Suppressor macrophage (primary cell): ENCODE measurements at places on chromosomes 4 and X.
A peak's percentile ranks its signal among the peaks of the same experiment; 100 is the strongest.

DNA sequence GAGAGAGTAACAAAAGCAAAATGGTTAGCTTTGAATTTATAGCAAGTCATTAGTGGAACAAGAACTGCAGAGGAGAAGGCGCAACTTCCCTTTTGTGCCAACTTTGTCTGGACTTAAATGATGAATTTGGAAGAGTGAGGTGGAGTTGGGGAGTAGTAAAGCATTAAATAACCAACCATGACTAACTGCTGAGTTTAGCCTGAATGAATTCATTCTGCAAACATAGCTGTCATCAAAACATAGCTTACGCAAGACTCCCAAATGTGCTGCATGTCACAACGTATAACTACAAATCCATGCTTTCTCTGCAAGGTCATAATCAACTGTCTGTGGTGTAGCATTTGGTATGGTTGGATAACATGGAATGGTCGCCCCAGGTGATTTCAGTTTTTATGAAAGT is 75.9 kb upstream of the RPL34 start:
- peak; percentile 40 for DNase-seq

DNA sequence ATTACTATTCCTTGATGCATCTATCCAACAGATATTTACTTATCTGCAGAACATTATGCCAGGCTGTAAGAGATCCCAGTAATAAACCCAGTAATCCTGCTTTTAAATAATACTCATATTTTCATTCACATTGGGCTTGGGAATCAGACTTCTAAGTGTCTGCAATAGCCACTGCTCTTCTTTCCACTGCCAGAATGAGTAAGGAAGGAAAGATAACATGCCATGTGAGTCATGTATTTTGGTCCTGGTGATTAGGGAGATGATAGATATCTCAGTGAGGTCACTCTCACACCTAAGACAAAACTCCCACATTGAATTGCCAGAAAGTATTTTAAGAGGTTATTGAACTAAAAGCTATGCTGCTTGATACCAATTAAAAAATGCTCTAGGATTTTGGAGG is 13.9 kb upstream of the HEPH start:
- DNase-seq: no peak

GRCh38 chrX:49915361-49916222 is 6.8 kb upstream of the CLCN5 start:
- peak; percentile 78 for DNase-seq

GRCh38 chr4:21139327-21139726 is 439.1 kb downstream of the PACRGL start:
- DNase-seq: no peak

DNA sequence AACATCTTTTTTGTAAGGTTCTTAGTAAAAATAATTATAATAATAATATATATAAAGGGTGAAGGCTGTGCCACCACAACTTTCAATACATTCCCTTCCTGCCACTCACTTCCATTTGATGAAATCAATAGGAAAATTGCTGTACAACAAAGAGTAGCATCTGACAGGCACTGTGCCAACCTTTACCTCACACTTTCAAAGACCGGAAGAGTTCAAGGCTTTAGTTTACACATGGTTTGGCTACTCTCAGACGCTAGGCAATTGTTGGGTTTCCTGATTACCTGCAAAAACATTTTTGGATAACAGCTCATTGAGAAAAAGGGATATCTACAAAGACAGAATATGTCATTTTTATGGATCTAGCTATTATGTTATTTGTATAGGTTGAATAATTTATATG is 5.5 kb upstream of the ING2 start:
- no peak for DNase-seq

DNA sequence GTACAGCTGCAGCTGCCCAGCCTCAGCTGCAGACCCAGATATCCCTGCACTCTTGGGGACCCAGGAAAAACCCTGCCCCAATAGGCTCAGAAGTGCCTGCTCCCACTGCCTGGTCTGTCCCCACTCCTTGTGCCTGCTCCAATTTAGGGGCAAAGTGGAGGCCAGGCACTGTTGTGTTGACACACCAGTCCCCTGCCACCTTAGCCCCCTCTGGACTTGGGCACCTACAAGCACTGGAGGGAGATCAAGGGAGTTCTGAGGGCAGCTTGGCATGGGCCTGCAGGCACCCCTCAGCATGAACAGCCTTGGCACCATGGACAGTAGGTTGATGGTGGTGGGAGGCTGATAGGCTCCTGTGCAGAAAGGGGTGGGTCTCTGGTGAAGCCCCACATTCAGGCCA is 2020.8 kb upstream of the ADGRL3 start:
- no peak for DNase-seq

- DNase-seq: no peak
Observed at GRCh38 chr4:151439320-151439719, 30.3 kb downstream of the FHIP1A start.

- DNase-seq: peak; percentile 83
Observed at GRCh38 chr4:11805842-11806241, 377.1 kb upstream of the HS3ST1 start.
